CD4-positive, alpha-beta T cell treated with Interleukin-6 at 100 ng/mL for 8 hours (primary cell): ENCODE measurements at places on chromosomes 4 and X.

GRCh38 chrX:5771441-5771840, 457.2 kb downstream of the NLGN4X start:
- DNase-seq, result no peak

DNA sequence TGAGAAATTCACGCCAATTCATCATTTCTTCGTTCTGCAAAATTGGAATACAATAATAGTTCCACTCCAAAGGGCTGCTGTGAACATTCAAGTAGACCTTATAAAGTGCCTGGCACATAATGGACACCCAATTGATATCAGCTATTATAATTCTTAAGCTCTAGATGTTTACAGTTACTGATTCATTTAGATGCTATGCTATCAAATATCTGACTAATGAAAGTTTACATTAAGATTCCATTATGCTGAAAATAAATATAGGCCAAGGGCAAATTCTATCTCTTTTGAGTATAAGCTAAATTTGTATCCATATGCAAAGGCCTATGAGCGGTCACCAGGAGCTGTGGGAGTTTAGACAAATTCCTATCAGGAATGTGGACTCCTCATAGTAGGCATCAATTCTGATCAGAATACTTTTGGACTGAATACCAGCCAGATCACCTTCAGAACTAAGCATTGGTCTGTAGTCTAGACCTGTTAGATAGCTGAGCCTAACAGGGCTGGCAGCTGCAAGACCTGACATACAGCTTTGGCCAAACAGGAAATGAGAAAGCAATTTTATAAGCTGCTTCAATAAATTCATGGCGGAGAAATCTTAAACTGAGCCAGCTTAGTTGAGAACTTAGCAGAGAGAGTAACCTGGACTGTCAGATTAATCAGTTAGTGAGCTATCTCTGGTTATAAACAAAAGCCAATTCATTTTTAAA, 384.3 kb upstream of the ACTRT1 start:
- DNase-seq, result no peak

- DNase-seq, result no peak
These were observed 632 bp downstream of the CCSER1 start for GRCh38 chr4:90127706-90128345.

DNA sequence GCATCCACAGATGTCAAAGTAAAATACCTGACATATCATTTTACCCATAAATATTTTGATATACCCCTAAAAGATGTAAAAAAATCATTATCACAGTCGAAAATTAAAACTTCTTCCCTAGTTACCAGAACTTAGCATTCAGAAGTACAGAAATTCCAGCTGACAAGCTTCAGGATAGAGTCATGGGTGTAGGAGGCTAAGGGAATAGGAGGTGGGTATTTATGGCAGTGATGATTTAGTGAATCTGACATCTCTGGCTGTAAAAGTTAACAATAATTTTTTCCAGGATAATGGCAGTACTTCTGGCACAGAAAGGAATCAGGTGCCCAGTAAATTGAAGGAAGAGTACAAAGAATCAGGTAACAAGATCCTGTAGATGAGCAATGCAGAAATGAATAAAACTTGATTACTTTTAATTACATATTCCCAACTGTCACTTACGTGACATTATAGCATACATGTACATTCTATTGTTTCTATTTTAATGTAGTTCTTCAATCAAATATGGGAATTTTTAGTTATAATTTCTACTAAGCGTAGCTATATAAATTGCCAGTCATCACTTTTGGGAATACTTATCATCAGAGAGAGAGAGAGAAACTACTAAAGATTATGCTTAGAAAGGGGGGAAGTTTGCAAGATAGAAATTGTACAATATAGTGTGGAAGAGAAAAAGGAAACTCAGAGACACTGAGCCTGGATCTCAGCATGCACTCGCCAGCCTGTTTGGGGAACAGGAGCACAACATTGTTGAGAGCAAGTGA, 143.4 kb downstream of the TMEM144 start:
- DNase-seq, result no peak
